Iris pigment epithelial cell (primary cell): ENCODE measurements at places on chromosomes 2 and 18.
A peak's percentile ranks its signal among the peaks of the same experiment; 100 is the strongest.

GRCh38 chr2:180061085-180061484, 54.0 kb upstream of the CWC22 start:
- DNase-seq: no peak

- DNase-seq: peak; percentile 10
Measured at GRCh38 chr2:192150166-192150565, 44.6 kb downstream of the TMEFF2 start.

DNA sequence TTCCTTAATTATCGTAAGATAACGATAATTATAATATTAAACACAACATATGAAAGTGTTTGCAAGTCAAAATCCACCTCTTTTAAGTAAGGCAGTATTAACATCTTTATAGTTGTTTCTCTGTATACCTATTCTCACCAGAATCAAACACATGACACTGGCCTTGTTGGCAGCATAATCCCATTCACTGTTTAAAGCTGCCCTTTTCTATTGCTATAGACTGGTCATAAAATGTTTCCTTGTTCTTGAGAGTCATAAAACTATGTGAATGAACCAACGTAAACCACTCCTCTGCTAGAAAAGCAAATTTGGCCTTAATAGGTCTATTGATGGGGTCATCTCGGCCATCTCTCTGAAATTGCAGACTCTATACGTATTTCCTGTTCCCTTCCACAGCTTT, 293.1 kb downstream of the SLC8A1 start:
- no peak for DNase-seq

DNA sequence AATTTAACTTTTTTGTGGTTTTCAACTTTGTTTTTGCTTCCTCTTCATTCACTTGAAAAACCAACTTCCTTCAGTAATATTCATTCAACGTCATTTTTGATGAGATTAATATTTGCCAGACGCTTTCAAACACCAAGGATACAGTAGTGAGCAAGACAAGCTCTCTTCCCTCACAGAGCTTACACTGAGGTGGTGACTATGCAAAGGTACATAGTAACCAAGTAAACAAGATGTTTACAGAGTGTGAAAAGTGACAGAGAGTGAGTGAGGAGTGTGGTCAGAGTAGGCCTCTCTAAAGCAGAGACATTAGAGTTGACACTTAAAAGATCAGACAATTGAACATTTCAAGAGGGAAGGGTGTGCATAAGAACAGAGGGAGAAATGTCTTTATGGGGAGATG, 155.5 kb downstream of the TMEM247 start:
- no peak for DNase-seq

GRCh38 chr2:36733215-36733614, 36.7 kb downstream of the VIT start:
- DNase-seq: no peak

DNA sequence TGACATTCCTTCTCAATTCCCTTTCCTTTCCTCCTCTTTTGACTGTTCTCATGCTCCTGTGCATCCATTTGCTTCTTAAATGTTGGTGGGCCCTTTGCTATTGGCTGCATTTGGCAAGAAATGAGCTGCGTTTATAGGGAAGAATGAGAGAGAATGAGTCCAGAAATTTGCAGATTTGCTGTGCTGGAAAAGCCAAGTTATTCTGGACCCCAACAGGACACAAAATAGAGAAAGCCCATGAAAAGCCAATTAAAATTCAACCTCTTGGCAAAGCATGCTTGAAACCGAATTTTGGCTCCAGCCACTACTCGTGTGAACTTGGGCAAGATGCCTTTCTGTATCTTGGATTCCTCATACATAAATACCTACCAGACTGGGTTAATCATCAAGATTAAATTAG, 1.3 kb upstream of the SCLY start:
- DNase-seq: no peak

- DNase-seq: no peak
Measured at GRCh38 chr2:119489232-119489952, 34.9 kb downstream of the SCTR start.

- DNase-seq: no peak
Measured at GRCh38 chr18:35180455-35180854, 60.4 kb upstream of the ZNF397 start.

- peak; percentile 71 for DNase-seq
Measured at GRCh38 chr2:202104286-202104870, 31.3 kb downstream of the KIAA2012 start.

DNA sequence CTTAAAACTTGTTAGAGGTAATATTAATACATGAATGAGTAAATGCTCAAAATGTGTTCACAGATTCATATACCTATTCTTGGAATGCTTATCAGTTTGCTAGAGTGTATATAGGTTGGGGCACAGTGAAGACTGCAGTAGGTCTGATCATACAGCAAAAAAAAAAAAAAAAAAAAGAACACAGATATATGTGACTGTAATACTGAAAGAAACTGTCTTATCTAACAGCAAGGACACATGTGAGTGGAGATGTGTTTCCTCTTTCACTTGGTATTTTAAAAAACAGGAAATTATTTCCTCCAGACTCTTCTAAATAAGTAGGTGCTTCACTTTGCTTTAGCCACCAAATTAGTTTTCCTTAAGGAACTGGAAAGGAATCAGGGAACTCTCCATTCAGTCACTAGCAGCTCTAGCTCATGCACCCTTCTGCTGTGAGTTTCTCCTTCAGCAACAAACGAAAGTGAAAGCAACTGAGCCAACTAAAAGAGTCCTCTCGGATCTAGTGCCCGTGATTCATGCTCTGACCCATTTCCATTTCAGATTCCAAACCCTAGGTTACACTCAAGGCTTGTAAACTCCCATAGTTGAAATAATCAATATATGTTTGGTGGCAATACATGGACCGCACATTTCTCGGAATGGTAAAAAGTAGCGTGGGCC, 98.5 kb downstream of the DSEL start:
- DNase-seq: peak; percentile 79

DNA sequence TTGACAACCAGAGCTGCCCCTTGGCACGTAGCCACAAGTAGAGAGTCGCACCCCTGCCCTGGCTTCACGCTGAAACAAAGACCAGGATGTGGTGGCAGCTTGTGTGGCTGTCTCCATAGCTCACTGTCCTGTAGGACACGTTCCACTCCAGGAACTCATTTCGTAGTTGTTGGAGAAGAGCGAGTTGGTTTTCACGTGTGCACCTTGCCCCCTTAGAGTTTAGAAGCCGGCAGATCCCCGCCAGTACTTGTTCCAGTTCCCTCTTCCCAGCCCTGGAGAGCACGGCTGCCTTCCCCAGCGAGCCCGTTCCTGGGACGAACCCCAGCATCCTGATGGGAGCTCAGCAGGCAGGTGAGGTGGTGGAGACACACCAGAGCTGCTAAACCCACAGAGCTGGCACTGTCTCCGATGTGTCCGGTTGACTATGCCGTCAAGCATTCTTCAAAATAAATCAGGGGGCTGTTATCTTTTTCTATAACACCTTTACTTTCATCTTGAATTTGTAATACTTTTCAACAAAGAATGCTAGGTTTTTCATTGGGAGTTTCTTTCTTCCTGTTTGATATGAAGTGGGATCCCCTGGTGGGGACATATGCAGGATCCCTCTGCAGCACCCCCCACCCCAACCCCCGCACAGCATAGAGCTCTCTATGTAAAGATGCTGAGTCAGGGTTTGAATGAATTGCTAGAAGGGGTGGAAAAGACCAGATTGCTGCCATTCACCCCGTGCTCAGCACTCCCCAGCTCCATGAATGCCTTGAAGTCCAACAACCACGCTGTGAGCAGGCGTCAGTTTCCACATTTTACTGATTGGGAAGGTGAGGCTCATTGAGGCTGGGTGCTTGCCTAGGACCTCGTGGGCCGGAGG, 44.5 kb downstream of the GREB1 start:
- DNase-seq: no peak

DNA sequence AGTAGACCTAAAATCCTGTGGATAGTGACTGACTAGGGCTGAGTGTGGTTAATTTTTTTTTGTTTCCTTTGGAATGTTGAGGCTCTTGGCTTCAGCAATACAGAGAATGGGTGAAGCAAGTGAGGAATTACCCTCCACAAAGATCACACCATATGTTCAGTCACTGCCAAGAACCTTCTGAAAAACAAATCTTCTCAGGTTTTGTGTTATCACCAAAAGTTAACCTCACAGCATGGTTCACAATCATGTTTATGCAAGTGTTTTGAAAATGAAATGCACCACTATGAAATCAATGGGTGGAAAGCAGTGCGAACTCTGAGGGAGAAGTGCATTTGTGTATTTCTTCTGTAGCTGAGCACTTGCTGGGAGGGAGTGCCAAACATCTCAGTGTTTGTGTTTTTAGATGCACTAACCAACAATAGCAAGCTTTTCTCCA, 44.4 kb downstream of the SPATS2L start:
- peak; percentile 94 for DNase-seq

DNA sequence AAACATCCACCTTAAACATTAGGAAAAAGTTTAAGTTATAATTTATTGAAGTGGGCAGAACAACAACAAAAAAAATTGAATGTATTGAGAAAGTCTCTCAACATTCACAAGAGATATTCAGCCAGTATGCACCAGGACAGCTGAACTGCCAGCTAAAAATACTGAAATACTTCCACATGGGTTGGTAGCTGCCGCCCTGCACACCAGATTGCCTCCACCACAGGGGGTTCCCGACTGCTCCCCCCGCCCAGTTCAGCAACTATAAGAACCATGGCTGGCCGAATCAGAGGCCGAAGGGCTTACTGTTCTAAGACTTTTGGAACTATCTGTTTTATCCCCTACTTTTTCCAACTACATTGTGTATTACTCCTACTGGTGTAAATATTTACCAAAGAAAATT, 150.0 kb upstream of the LRP1B start:
- DNase-seq: no peak

GRCh38 chr2:25340181-25340921, 1.4 kb downstream of the DNMT3A start:
- no peak for DNase-seq

DNA sequence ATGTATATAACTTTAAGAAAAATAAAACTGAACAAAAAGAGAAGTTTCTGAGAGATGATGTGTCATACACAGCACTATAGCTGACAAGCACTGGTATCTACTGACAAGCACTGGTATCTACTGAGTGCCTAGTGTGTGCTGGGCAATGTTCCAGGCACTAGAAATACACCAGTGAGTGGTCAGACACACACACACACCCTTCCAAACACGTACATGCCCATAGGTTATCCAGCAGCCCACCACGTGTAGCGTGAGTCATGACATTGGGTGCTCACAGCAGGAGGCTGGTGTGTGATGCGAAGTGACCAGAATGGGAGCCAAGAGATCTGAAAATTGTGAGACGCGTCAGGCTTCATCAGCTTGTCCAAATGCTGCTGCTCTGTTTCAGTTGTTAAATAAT, 12.2 kb upstream of the GNAL start:
- DNase-seq: no peak

DNA sequence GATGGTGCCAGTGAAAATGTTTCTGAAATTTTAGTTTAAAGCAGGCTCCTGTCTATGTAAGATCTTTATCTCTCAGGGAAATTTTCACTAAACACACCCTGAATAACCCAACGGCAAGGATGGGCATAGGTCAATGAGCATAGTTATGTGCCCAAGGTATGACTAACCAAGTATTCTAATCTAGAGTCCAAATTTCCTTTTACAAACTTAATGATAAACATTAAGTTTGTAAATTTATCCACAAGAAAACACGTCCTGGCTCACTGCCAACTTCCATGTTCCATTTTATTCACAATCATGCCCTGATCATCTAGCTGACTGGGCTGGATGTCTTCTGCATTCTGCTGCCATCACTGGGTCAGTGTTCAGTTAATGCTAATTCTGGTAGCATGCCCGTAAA, 151.2 kb downstream of the SRBD1 start:
- no peak for DNase-seq

DNA sequence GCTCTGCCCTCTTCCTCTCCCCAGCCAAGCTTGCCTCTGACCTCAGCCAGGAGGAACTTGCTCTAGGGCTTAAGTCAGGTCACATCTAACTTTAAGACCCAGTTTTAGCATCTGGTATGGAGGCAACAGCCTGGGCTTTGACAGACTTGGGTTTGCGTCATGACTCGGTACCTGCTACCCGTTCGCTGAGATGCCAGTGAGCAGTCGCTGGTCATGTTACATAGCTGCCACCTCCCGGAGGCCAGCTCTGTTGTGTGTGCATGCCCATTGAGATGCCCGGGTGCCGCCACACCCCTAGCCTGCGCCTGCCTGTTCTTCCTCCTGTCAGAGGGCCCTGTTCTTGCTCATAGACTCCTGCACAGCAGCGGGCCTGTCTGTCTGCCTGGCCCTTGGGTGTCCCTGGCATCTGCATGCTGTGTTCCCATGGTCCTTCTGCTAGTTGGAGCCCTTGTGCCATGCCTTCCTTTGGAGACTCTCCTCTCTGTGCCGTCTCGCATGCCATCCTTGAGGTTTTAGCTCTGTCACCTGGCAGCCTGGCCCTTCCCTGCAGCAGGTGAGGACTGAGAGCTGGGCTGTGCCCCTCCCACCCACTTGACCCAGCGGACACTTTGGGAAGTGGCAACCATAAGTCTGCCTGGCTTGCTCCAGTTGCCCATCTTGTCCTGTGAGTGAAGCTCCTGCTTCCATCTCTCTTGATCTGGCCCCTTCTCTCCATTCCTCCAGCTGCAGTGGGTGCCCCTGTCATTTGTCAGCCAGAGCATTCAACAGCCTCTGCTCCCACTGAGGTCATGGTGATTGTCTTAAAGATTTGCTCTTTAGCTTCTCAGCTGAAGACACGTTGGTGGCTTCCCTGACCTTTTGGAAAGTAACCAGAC, 24.9 kb downstream of the ASAP2 start:
- no peak for DNase-seq

- DNase-seq: no peak
Measured at GRCh38 chr18:49591271-49591670, 29.4 kb downstream of the LIPG start.

GRCh38 chr2:3099860-3100234, 277.8 kb downstream of the EIPR1 start:
- no peak for DNase-seq

- no peak for DNase-seq
Measured at GRCh38 chr2:190417045-190417842, 9.1 kb downstream of the MFSD6 start.

GRCh38 chr2:187528042-187528441, 26.2 kb downstream of the TFPI start:
- no peak for DNase-seq

DNA sequence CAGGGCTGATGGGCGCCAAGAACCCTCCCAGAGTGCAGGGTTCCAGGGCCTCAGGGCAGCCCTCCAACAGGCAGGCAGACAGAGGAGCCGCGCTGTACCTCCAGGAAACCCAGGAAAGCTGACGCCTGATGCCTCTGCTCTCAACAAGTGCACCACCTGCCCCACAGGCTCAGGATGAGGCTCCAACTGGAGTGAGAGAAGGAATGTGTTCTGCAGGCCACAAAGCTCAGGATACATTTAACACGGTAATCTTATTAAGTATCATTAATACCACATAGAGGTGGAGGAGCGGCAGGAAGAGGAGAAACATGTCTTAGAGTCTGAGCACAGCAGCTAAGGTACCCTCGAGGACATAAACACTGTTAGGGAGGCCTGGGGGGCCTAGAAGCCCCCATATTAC, 155.9 kb upstream of the CAPN13 start:
- DNase-seq: no peak

GRCh38 chr2:176758426-176758825, 454.2 kb upstream of the HNRNPA3 start:
- DNase-seq: no peak

GRCh38 chr2:226310146-226310545, 489.5 kb downstream of the IRS1 start:
- DNase-seq: peak; percentile 64
